Skeletal muscle cell (primary cell): ENCODE measurements at places on chromosomes 4 and X.

- no peak for DNase-seq
Observed at GRCh38 chrX:43899878-43900815, 17.9 kb upstream of the MAOB start.

DNA sequence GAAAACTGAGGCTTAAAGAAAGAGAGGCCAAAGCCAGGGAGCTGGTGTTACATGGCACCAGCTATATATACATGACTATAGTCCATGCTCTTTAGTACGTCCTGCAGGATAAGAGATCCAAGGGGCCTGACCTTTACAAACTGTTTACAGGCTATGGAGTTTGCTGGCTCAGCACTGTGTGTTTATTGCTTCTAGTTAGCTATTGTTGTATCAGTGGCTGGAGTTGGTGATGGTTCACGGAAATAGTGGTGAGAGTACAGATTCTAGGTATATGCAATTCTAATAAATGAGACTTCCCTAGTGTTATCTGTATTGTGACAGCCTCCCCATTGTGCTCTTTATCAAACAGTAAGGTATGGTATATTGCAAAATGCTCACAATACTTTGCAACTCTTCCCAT, 46.5 kb downstream of the REPS2 start:
- no peak for DNase-seq

- no peak for DNase-seq
Observed at GRCh38 chr4:95051702-95052020, 293.9 kb downstream of the BMPR1B start.

GRCh38 chrX:1932231-1932630, 317.4 kb downstream of the ASMT start:
- DNase-seq, result peak; percentile 60

- DNase-seq, result peak; percentile 41
Observed at GRCh38 chrX:148417934-148418333, 82.5 kb upstream of the AFF2 start.

DNA sequence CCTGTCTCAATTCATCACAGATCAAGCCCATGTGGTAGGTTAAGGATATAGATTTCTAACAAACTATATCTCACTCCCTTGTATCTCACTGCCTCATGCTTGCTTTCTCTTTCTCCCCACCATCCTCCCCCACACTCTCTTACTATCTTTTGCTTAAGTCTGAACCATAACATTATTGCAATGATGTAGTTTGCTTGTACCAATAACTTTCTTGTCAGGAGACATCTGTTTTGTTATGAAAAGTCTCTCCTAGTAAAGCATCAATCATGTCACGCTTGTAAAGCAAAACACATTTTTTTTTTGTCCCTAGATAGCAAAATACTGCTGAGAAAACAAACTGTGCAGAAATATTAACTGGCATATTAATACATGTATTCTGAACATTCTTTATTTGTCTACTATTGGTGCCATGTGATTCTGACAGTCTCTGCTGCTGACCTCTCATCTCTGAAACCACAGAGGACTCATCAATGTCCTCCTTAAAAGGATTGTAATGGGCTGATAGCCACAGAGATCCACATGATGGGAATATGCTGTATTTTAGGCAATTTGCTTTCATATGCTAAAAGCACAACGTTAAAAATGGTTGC, 217.5 kb downstream of the VEGFC start:
- DNase-seq, result peak; percentile 24

DNA sequence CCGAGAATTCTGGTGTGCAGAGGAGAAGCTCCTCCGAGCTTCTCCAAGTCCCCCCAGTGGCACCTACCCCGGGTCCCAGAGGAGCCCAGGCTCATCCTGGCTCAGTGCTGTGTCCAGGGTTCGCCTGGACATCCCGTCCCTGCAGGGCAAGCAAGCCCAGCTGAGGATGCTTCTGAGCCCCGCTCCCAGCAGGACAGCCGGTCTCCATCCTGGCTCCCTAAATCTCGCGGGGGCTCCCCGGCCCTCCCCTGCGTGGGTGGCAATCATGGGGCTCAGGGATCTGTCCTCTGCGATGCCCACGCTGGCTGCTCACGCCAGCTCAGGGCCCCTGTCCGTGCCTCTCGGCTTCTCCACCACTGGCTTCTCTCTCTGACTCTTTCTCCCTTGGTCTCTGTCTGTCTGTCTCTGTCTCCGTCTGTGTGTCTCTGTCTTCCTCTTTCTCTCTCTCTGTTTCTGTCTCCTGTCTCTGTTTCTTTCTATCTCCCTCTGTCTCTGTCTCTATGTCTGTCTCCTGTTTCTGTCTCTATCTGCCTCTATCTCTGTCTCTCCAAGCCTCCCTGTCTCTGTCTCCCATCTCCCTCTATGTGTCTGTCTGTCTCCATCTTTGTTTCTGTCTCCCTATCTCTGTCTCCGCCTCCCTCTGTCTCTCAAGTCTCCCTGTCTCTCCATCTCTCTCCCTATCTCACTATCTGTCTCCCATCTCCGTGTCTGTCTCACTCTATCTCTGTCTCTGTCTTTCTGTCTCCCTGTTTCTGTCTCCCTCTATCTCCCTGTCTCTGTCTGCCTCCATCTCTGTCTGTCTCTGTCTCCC, 27.8 kb upstream of the SLC25A6 start:
- no peak for DNase-seq

GRCh38 chr4:147865926-147866325, 134.0 kb downstream of the ARHGAP10 start:
- no peak for DNase-seq

DNA sequence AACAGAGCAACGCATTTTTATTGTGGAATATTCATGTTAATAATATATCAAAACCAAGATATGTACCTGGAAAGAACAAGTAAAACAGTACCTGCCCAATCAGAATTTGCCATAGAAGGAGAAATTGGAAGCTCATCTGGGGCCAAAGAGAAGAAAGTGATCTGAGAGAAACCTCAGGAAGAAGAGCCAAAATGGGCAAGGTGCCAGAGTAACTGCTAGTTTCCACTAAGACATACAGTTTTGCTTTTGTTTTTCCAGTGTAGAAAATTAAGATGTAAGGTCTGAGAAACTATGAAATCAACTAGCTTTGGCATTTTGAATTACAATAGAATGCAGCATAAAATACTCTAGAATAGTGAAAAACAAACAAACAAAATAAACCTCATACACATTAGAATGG, 2201.2 kb downstream of the ARAP2 start:
- DNase-seq, result no peak

DNA sequence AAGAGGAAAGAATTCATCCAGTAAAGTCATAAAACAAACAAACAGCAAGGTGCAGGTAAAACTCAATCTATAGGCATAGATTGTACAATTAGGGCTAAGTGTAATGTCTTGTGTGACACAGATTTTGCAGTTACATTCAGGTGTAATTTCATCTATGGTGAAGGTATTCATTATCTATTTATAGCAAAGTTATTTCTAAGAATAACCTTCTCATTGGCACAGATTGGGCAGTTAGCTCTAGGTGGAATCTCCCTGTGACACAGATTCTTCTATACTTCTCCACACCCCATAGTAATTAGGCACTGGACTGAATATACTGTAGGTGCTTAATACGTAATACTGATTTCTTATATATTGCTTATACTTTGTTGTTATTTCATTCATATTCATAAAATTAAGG, 66.8 kb downstream of the COL25A1 start:
- DNase-seq, result no peak

- DNase-seq, result no peak
Observed at GRCh38 chr4:146073517-146073916, 102.0 kb upstream of the LSM6 start.

- peak; percentile 65 for DNase-seq
Observed at GRCh38 chr4:76821641-76822040, 76.3 kb downstream of the SOWAHB start.

- DNase-seq, result no peak
Observed at GRCh38 chr4:10066206-10066605, 44.9 kb upstream of the SLC2A9 start.

DNA sequence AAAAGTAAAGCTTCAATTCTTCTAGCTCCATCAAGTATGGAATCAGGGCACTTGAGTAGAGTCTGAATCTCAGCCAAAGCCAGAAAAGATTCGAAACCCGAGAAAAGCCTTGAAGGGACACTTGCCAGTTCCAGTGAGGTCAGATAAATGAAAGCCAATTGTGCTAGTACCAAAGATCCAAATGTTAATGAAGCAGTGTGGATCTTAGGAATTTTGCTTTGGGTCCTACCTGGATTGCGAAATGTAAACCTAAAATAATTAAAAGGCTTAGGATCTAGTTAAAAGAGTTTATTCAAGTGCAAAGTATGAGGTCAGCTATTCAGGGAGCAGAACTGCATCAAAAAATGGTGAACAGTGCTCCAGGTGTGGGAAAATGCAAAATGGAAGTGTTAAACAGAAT, 552.6 kb downstream of the NAP1L3 start:
- DNase-seq, result no peak

DNA sequence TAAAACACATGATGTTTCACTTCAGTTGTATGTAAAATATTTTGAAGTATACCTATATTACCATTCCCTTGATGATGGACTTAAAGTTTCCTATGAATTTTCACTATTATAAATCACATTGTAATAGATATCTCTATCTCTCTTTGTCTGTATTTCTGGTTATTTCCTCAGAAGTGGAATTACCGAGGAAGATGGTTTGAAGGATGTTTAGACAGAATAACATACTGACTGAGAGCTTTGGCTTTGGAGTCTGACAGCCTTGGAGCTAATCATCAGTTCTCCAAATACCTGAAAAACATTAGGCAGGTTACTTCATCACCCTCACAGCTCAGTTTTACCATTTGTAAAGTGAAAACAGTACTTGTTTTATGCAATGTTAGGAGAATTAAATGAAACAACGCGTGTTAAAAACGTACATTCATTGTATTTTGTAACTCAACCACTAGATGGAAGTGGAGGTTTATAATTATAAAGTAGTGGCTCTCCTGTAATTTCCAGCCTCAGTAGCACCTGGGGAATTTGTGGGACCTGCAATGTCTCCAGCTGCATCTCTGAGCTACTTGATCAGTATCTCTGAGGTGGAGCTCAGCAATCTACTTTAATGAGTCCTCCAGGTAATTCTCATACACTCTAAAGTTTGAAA, 14.3 kb downstream of the JCHAIN start:
- no peak for DNase-seq

GRCh38 chr4:81116566-81116965, 86.1 kb downstream of the BMP3 start:
- no peak for DNase-seq

GRCh38 chr4:147863808-147864472, 132.1 kb downstream of the ARHGAP10 start:
- DNase-seq, result no peak

- no peak for DNase-seq
Observed at GRCh38 chrX:31545726-31546125, 473.9 kb upstream of the FTHL17 start.

DNA sequence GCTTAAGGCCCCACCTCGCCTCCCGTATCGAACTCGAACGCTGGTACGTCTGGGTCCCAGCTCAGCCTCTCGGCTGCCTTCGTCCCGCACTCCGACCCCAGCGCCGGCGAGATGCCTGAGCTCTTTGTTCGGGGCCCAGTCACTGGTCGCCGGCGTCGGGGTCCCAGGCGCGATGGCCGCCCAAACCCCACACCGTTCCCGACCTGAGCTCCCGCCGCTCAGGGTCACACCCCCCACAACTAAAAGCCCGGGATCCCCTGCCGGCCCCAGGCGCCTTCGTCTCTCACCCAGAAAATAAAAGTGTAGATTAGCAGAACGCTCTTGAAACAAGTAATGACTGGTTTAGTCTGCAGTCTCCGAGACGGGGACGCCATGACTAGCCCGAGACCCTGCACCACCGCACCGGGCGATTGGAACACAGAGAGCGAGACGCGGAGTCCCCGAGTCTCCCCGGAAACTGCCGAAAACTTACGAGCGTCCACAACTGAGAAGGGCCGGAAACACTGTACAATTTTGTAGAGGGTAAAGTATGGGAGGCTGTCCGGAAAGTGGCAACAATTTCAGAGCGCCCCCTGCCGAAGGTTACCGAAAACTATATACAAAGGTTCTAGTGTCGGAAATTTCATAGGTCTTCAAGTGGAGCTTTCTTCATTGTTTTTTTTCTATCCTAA, at the start of gene TSPAN6:
TSS of gene TSPAN6 (minus strand) at position 486 of the 671 bp plus-strand sequence. CDS start at position 374, 112 bp downstream.
- DNase-seq, result peak; percentile 52

DNA sequence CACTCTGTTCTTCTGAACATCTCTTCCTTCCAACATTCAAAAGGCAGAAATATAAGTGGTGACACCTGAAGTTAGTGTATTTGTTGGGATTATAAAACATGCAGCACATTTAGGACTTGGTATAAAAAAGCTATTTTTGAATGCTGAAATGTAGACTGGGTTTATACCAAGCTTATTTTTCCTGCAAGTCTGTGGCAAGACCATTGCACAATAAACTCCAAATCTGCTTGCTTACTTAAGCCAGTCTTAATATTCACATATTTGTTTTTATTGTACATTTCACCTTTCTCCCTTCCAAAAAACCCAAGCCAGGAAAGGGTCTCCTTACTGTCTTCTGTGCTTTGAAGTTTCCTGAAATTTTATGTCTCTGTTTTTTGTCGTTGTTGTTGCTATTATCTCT, 63.7 kb downstream of the FHIP1A start:
- no peak for DNase-seq

GRCh38 chr4:4268776-4269175, 20.8 kb upstream of the TMEM128 start:
- DNase-seq, result no peak

- no peak for DNase-seq
Observed at GRCh38 chr4:184364100-184364921, 110.0 kb downstream of the IRF2 start.

DNA sequence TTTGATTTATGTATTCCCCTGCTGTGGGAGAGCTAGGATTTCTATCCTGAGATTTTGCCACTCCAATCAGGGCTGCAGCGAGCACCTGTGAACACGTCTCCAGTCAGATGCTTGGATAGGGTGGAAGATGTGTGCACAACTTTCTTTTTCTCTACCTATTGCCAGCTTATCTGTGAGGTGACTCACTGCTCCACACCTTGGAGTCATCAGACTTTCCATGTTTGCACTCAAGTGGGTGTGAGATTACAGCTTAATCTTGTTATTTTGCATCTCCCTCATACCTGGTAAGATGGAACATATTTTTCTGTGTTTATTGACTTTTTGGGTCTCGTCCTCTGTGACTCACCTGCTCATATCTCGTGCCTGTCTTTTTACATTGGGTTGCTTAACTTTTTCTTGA, 32.2 kb downstream of the PSAPL1 start:
- DNase-seq, result no peak

DNA sequence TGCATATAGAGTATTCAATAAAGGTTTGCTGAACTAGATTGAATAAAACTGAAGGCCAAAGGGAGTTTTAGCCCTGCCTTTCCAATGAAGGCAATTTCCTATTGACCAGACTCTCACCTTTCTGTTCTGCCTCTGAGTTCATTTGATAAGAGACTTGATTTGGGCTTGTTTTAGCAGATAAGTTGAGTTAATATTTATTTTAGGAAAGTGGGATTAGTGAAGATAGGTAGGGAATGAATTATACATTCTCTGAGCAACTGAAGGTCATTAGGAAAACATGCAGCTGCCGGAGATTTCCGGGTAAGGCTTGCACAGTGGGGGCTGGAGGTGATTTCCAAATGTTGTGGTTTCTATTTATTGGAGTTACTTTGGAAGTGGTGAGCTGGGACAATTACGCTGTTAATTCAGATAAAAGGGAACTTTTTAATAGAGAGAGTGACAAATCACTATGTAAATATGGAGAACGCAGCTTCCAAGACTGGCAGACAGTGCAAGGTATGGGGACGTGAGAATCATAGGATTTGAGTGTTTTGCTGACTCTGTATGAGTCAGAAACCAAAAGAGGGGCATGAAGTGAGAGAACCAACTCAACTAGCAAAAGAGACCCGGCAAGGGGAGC, 553.6 kb upstream of the BOD1L1 start:
- DNase-seq, result no peak

GRCh38 chrX:150731795-150732194, 38.6 kb downstream of the MTMR1 start:
- peak; percentile 92 for DNase-seq
